ENCODE measurements at places on chromosomes 4 and X. TPM values are rescaled to one million over a fixed set of nuclear protein-coding genes. Genes with fewer than 3 reads are reported as not detected.

DNA sequence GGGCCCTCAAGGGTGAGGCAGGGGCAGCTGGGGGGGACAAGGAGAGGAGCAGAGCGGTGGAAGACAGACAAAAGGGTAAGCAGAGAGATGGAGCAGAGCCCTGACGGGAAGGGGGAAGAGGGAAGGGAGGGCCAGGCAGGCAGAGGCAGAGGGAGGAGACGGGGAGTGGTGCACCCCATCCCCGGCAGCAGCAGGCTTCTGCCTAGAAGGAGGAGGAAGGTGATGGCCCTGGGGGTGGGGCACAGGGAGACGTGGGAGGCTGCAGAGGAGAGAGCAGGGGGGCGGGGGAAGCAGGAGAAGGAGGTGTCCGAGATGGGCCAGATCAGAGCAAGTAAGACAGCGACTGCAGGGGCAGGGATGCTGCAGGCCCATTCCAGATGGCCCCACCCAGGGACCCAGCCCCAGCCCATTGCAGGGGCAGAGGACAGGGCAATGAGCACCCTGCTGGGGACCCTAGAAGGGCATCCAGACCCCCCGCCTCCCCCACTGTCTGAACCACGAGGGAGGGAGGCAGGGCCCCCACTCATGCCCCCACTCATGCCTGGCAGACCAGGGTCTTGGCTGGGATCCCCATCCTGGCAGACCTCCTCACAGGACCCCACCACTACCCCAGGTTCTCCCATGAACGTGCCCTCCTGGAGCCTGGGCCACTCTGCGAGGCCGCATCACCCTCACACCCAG is 2.7 kb downstream of the L1CAM start:
- no peak for DNase-seq

Gene KCND1
- total RNA-seq: 0.90 TPM

DNA sequence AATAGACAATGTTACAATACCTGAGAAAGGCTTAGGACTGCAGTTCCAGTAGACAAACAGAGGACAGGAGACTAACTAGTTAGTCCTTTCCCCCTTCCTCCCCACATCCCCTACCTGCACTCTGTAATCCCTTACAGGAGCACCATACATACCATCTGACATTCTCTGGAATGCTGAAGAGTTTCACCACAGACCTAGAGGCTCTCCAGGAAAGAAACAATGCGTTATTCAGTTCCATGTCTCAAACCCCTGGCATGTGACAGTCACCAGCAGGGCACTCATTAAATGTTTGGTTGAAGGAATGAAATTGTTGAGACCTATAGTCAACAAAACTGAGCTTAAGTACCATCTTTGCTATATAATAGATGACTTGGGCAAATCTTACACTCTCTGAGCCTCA is 100.2 kb upstream of the USP38 start:
- DNase-seq: no peak

GRCh38 chrX:72358313-72358712 is 52.6 kb upstream of the CITED1 start:
- no peak for DNase-seq

DNA sequence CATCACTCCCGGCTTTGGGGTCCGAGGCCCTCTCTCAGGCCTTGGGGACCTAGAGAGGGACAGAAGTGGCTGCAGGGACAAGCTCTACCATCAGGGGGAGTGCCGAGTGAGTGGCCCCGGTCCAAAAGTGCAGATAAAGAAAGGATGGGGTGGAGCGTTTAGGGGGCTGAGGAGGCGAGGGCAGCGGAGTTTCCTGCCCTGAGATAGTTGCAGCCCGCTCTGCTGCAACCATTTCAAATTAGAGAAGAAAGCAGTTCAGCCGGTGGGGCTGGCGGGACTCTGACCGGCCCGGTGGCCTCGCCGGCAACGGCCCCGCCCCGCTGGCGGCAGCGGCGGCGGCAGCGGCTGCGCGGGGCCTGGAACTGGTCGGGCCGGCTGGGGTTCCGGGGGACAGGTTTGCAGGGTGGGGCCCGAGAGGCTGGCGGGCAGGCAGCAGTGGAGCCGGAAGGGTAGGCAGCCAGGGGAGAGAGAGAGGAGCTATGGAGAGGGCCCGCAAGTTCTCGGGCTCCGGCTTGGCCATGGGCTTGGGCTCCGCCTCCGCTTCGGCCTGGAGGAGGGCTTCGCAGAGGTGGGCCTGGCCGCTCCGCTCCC is 7.6 kb downstream of the DLG3 start:
- peak; percentile 69 for DNase-seq

DNA sequence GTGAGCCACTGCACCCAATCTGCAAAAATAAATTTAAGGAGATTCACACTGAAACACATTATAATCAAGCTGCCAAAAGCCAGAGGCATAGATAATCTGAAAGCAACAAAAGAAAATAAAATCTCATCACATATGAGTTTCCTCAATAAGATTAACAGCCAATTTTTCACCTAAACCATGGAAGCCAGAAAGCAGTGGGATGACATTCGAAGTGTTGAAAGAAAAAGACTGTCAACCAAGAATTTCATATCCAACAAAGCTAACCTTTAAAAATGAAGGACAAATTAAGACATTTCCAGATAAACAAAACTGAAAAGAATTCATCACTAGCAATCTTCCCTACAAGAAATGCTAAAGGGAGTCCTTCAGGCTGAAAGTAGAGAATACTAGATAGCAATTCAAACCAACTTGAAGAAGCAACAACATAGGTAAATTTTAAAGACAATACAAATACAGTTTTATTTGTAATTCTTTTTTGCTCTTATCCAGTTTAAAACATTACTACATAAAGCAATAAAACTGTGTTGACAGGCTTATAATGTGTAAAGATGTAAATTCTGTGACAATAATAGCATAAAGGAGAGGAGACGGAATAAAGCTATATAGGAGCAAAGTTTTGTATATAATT is 23.1 kb upstream of the KLHL8 start:
- no peak for DNase-seq

DNA sequence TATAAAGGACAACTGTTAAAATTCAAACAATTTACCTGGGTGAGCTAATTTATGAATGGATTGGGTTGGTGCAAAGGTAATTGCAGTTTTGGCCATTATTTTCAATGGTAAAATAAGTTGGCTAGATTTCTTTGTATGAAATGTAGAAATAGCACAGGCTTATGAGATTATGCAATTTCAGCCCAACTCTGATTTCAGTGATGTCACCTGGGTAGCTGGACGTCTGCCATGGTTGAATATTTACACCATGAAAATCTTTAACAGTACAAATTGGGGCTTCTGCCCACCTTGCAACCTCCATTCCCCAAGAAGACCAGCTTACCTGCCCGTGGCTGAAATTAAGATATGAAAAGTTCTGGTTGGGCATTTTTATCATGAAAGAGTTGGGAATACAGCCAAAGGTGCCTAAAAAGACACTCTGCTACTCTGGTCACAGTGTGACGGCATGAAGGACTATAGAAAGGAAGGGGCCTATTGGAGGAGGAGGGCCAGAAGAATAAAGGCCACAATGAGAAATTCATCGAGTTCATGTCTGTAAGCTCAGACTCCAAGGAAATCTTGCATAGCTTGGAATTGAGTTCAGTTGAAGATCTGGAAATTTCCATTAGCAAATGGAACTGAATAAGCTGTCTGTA is 29.7 kb downstream of the EGF start:
- DNase-seq: no peak

Gene CENPVL1
- total RNA-seq: not detected

DNA sequence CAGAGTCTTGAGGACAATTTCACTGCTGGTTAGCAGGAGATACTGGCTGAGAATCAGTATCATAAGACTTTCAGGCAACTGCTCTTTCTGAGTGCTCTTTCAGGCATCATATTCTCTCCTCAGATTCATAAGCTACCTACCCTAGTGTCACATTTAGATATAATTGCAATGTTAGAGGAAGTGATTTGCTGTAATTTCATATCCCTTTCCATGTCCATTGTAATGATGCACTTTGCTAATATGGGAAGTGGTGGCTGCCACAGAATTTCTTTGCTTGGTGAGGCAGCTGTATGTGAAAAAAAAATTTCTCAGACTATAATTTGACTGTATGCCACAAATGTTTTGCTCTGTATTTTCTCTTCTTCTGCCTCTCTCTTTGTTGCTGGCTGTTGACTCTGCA is 63.3 kb downstream of the DOCK11 start:
- DNase-seq: no peak

Gene PABPC1L2B
- total RNA-seq: not detected

- no peak for DNase-seq
Measured at GRCh38 chr4:2913168-2913567, 50.0 kb downstream of the NOP14 start.

Gene STBD1
- total RNA-seq: 39.2 TPM

Gene RBM46
- total RNA-seq: not detected

Data from colonic mucosa (tissue), 4 donors.